T-cell (primary cell): ENCODE measurements at places on chromosomes 5 and 9. TPM values are rescaled to one million over a fixed set of nuclear protein-coding genes. Genes with fewer than 3 reads are reported as not detected.

GRCh38 chr9:20504930-20505329 lies 117.4 kb downstream of the MLLT3 start:
- DNase-seq = peak; percentile 13

SLIT3 gene
- 0.13 TPM for total RNA-seq

DNA sequence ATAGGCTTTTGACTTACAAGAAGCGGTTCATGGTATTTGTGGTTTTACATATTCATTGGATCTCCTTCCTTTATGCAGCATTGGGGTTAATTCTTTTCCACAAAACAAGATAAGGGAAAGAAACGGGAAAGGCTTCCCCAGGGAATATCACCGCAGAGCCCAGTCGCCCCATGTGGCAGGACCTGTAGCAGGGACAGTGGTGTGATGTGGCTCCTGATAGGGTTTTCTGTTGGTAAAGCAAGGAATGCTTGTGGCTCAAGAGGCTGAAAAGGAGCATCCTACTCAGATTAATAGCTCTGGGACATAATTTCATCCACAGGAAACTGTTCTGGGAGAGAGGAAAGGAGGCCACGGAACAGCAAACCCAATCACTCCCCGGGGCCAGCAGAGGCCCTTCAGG lies 699.9 kb downstream of the MTRR start:
- no peak for DNase-seq

DNA sequence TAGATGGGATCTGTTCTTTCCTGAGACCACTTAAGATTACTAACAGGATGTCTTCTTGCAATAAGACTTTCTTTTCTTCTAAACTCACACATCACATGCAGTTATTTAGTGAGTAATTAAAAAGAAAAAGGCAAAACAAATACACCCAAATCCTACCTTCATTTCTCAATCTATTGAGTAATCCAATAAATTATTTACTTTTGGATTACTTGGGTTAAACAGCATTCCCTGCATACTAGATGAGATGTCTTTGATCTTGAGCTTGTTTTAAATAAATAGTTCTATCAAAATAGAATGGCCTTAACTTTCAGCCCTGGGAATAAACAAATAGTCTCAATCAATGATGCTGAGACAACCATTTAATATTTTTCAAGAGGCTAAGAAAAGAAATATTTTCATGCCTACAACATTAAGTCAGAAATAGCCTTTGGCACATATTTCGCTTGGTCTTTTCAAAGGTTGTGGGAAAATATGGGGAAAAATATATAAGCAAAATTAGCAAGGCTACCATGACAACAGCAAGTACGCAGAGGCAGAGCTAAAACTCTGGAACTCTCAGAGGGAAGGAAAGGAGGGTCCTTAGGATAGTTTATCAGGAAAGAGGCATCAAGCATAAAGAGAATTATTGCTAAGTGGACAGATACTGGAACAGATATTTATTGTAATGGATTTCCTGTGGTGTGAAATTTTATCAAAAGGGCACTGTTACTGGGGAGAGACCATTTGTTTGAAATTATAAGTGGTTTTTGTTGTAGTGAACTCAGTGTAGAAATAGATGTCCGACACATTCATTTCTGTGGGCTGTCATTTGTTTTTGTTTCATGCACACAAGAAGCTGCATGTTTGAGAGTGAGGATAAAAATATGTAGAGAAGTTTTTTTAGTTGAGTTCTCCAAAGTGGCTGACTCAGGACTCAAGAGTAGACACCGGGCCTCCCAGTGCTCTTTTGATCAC lies 70.2 kb upstream of the CDH6 start:
- DNase-seq = no peak

DNA sequence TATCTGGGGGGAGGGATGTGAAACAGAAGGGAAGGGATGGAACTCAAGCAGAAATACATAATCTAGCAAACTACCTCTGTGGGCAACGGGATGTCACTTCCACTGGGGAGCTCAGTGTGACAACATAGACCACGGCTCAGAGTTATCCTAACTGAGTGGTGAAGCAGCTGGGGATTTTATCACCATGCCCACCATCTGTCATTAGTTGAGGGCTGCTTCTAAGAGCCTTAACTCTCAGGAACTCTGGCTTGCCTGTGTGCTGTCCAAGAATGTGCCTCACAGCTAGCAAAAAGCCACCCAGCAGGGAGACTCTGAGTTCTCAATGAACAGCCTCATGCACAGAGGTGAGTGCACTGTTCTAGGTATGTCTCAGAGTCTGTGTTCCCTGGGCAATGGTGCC lies 90.6 kb upstream of the CXCL14 start:
- no peak for DNase-seq
